ENCODE measurements at places on chromosomes 1 and 21.
A peak's percentile ranks its signal among the peaks of the same experiment; 100 is the strongest.

DNA sequence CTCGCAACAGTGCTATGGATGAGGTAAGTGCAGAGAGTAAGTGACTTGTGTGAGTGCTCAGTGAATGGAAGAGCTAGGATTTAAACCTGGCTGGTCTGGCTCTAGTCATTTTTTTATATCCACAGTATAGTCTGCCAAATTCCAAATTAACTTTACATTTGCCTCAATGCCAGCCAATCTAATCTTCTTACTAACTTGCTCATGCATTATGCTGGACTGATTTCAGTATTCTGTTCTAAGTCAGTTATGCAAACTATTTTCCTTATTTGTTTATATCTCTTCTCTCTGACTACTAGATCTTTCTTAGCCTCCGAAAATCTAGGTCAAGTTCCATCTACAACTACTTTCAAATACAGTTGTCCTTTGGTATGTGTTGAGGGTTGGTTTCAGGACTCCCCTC is 133.3 kb downstream of the XPR1 start:
- no peak for DNase-seq

DNA sequence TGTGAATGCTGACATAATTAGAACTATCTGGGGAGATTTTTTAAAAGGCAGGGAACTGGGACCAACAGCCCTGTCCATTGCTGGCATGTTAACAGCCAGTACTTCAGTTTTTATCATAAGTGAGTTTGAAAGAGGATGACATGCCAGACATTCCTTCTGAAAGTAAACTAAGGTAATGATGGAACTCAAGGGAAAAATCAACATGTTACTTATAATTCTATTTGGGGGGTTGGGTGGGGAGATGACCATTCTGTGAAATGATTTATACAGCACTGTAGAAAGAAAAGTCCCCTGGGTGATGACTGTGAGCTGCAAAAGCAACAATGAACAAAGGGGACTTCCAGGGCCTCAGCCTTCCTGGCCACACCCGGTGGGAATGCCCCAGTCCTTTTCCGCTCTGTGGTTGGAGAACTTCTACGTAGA is 5.4 kb upstream of the LAMC2 start:
- DNase-seq = peak; percentile 76

- DNase-seq = no peak
These were observed 550 bp downstream of the ARHGEF16 start for GRCh38 chr1:3454811-3455618.

DNA sequence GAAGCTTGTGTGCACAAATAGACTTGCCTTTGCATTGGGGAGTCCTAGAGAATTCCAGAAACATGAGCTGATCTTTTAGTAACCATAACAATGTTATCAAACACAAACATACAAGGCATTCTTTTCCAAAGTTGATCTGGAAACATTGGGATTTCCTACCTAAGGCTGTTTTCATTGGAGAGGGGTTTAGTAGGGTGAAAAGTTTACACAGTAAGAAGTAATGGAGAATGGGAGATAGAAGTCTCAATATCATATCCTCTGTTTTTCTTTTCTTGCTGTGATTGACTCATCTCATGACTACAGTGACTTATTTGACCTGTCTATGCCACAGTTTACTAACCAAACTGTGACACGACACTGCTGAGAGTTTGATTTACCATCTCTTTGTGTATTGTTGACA is 65.6 kb upstream of the PLA2G4A start:
- no peak for DNase-seq

GRCh38 chr1:154501423-154502065 is 475 bp upstream of the TDRD10 start:
- peak; percentile 80 for DNase-seq

DNA sequence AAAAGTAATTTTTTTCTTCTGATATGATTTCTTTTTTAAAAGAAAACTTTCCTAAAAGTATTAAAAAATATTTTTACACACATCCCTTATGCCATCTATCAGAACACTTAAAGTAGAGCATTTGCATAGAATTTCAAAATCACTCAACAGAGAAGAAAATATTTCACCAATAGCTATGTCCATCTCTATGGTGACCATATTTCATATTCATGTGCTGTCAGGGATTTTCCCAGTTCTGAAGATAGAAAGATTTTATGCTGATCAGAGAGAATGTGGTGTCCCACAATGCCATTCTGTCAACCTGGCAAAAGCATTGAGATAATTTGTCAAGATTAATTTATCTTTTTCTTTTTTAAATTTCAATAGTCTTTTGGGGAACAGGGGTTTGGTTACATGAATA is 87.0 kb downstream of the C4BPA start:
- no peak for DNase-seq

DNA sequence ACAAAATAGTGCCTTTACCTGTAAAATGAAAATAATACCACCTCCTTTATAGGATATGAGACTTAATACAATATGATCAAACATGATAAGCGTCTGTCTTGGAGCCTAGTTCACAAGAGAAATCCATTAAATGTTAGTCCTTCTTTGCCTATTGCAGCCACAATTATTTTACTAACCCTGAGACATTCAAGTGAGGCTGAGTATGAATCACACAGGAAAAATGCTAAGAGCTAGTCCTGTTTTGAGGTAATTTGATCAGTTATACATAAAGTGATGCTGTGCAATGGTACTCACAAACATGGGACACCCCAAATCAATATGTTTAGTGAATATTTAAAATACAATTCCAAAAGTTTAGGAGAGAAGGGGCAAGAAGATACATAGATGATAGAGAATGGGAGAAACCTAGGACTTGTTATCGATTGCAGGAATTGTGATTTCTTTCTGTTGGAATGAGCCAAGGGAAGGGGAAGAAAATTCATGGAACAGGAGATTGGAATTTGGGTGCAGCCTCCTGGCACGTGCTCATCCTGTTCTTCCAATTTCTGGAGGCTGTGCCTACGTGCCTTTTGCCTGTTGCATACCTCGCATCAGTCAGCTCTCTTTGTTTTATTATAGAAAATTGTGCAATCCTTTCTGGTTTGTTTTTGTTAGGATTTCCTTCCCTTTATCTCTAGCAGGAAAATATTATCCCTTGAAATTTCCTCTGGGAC is 39.9 kb upstream of the BACH1 start:
- DNase-seq = no peak

DNA sequence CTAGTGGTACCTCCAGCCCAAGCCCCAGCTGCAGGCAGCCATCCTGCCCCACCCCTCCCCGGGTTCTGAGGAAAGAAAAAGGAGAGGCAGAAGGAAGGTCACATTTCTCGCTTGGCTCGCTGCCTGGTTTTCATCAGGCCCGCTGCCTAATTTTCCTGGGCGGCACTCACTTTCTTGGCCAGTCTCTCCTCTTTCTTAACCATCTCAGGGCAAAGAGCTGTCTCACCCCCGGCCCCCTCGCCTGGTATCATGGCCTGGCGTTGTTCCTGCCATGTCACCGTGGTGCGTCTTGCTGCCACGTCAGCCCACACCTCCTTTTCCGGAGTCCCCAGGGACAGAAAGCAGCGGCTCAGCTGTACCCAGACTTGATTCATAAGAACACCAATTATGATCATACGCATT is 26.6 kb upstream of the CASZ1 start:
- no peak for DNase-seq

- DNase-seq = no peak
These were observed 4.9 kb upstream of the MAPKAPK2 start for GRCh38 chr1:206679738-206680211.

DNA sequence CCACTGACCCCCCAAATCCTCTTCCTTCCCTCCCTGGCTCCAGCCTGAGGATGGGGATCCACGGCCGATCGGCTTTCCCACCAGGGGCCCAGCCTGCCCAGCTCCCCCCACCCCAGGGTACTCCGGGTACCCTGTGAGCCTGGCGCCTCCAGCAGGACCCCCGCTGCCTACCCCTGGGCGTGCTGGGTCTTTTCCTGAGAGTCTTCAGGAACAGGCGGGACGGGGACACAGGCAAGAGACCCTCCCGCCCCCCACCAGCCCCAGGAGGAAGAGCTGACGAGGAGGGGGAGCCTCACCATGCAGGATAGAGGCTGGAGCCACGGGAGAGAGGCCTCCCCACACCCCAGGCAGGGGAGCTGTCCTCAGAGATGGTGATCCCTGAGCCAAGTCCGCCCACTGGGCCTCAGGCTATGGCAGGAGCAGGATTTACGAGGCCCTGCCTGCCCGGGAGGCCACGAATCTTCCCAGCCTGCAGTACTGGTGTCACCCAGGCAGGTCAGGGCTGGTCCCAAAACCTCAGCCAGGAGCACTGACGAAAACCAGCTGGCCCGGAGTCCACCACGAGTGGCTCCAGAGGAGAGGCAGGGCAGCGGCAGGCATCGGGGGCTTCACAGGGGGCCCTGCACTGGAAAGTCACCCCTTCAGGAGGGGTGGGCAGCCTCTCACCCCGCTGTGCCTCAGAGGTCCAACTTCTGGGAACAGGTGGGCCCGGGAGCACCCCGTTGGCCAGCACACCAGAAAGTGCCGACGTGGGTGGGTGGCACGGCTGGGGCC is 58.0 kb downstream of the MEGF6 start:
- DNase-seq = no peak

DNA sequence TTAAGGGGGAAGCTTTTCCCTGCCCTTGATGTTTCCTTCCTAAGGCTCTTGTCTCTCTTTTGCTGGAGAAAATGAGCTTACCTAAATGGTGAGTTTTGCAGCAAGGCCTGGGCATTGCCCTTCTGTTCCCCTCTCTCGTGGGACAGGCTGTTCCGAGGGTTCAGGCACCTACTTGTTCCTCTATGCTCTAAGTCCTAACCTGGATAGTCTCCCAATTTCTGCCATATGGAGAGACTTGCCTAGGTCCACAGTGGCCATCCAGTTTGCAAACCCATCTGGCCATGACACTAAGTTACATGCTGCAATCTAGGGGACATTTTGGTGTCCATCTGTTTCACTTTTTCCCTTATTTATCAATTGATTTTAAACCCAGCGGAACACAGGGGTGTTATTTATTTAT is 192.0 kb upstream of the KIAA0040 start:
- DNase-seq = no peak

- no peak for DNase-seq
These were observed 5.3 kb downstream of the KTI12 start for GRCh38 chr1:52028328-52028727.

GRCh38 chr21:38280454-38280853 is 23.7 kb downstream of the KCNJ15 start:
- DNase-seq = no peak

DNA sequence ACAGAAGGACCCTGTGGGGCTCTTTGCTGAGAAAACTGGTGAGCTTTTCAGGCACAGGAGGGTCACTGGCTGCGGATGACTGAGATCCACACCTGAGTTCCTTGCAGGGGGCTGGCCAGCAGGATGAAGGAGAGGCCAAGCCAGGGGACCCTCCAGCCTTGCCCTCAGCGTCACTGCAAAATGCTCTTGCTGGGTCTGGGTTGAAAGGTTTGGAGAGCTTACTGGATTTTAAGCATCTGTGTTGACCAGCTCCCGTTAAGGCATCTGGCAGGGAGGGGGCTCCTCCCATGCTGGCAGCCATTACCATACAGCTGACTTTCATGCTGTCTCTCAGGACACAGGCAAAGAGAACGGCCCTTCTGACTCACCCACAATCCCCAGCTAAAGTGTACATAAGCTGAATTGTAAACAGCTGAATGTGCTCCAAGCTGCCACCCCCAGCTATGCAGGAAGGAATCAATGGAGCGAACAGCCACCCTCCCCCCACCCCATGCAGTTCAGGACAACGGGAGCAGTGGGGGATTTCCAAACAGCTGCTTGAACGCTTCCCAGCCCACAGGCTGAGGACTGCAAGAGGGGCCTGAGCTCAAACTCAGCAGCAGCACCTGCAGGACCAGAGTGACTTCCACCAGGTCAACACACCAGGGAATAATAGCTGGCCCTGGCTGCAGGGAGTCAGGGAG is 21.3 kb upstream of the A3GALT2 start:
- no peak for DNase-seq

- DNase-seq = no peak
These were observed 38.3 kb downstream of the BEND5 start for GRCh38 chr1:48738356-48738755.

- DNase-seq = no peak
These were observed 31.4 kb downstream of the SLC44A3 start for GRCh38 chr1:94851571-94851970.

DNA sequence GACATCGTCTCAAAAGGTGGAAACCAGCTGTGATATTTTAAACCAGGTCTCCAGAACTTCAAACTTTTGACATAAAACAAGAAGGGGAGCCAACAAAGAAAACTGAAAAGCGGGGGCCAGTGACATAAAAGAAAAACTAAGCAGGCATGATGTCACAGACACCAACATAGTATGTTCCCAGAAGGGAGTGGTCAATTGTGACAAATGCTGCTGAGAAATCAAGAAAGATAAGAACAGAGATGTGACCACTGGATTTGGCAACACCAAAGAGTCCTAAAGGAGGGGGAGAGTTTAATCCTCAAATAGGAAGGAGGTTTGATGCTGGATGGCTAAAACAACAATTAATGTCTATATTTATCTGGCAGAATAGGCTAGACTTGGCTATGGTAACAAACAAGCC is 2.3 kb upstream of the RNF19B start:
- DNase-seq = no peak

DNA sequence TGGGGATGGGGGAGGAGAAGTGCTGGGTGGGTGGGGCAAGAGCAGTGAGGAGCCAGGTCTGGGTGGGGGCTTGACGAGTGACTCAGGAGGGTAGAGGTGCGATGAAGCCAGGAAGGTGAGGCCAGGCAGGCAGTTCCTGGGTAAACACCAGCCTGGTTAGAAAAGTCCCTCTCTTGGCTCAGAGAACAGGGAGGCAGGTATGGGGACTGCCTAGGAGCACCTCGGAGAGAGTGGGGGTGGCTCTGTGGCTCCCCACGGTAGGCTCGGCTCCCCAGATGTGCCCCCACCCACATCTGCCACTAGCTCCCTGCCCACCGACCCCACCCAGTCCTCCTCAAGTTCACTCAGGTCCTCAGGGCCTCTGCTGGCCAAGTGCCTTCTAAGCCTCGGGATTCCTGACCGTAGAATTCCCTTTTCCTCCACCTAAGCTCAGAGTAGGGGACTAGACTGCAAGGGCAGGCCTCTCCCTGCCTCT is 1.2 kb downstream of the HSPG2 start:
- DNase-seq = no peak

DNA sequence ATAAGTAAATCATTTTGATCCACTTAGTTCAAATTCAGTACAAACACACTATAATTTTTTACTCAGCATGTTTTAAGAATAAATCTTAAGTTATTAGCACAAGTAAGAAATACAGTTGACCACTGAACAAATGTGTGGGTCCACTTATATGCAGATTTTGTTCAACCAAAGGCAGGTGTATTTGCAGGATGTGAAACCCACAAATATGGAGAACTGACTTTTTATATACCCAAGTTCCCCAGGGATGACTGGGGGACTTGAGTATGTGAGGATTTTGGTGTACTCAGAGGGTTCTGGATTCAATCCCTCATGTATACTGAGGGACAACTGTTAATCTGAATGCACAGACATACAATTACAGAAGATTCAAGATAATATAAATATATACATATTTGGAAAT is 25.7 kb upstream of the ERICH3 start:
- no peak for DNase-seq

Measured in suprapubic skin (tissue), 4 donors.